ENCODE measurements at places on chromosomes 6 and 20. TPM values are rescaled to one million over a fixed set of nuclear protein-coding genes. Genes with fewer than 3 reads are reported as not detected.

DNA sequence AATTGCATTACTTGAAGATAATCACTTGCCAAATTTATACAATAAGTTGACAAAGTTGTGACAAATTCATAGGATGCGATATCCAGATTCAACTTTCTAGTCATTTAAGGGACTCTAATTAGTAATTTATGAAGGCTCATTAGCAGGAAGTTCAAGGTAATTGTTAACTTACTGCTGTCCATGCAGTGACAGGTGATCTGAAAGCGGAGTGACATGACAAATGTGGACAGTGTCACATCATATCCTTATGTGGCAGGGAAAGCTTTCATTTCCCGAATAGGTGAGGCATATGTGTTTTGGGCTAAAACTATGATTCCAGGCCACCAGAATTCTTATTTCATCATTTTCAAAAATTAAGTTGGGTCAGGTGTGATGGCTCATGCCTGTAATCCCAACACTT is 115.9 kb upstream of the BMP2 start:
- no peak overlapping the region for H3K27ac ChIP-seq
- no peaks in the 10 kb centered on the region for H3K36me3 ChIP-seq
- no peak overlapping the region for H3K4me3 ChIP-seq
- H3K4me1 ChIP-seq = no peaks in the 10 kb centered on the region

GRCh38 chr6:80959034-80959433 is 793.4 kb downstream of the TENT5A start:
- no peaks in the 10 kb centered on the region for H3K4me1 ChIP-seq
- DNase-seq = no peak

DNA sequence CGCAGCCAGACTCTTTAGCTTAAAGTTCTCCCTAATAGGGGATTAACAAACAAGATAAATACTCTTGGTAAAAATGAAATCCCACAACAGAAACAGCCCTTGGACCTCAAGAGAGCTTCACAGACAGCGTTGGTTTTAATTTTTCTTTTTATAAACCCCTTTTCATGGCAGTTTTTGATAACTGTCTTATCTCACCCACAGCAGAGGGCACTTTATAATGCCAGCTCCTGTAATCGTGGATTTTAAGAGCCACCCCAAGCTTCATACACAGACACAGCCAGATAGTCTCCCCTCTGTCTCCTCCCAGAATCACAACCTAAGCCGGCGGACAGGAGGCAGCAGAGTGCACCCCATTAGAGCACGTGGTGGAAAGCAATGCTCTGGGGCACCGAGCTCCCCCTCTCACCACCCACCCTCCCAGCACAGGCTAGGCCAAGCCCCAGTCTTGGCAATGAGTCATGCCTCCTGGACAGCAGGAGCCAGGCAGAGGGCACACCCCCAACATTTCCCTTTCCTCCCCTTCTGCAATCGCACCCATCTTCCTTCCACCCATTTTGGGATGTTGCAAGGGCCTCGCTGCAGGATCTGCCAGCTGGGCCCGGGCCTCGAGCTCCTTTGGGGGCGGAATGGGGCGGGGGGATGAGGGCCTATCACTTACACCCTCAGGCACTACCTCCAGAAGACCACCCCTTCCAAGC is 2.4 kb downstream of the JAG1 start:
- H3K4me1 ChIP-seq = peaks cover 66% of the 10 kb centered on the region
- H3K27me3 ChIP-seq = no peaks in the 10 kb centered on the region
- peak; percentile 44 for DNase-seq
- peaks cover 7% of the 10 kb centered on the region for H3K36me3 ChIP-seq

GRCh38 chr20:38728191-38728781 is 4.0 kb downstream of the SLC32A1 start:
- no peak overlapping the region for H3K4me3 ChIP-seq
- H3K27ac ChIP-seq = no peak overlapping the region
- no peak for DNase-seq
- peaks cover 47% of the 10 kb centered on the region for H3K4me1 ChIP-seq

DNA sequence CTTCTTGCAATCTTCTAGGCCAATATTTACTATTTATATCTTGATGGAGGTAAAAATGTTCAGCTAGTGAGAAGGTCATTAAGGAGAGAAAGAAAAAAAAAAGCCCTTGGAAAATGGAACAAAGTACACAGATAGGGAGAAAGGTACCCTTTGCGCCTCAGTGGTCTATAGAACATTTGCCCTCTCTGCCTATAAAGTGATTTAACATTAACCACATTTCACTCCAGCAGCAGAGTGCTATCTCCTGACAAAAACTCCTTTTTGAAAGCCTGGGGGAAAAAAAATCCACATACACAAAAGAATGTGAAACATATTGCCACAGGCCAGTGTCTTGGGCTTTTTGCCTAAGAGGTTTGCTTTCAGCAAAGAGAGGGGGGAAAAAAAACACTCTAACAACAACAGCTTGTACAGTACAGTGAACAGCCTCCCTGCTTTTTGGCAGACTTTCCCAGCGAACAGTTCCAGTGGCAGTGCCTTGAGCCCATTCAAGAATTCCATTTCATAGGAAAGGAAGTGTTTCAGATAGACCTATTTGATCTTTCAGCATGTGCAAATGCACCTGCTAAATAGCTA is 695 bp downstream of the ARHGAP18 start:
- H3K27ac ChIP-seq = peak overlapping the region; percentile 90
- H3K36me3 ChIP-seq = no peaks in the 10 kb centered on the region
- peak overlapping the region; percentile 94 for H3K4me3 ChIP-seq
- no peaks in the 10 kb centered on the region for H3K27me3 ChIP-seq
- H3K4me1 ChIP-seq = peaks cover 35% of the 10 kb centered on the region

DNA sequence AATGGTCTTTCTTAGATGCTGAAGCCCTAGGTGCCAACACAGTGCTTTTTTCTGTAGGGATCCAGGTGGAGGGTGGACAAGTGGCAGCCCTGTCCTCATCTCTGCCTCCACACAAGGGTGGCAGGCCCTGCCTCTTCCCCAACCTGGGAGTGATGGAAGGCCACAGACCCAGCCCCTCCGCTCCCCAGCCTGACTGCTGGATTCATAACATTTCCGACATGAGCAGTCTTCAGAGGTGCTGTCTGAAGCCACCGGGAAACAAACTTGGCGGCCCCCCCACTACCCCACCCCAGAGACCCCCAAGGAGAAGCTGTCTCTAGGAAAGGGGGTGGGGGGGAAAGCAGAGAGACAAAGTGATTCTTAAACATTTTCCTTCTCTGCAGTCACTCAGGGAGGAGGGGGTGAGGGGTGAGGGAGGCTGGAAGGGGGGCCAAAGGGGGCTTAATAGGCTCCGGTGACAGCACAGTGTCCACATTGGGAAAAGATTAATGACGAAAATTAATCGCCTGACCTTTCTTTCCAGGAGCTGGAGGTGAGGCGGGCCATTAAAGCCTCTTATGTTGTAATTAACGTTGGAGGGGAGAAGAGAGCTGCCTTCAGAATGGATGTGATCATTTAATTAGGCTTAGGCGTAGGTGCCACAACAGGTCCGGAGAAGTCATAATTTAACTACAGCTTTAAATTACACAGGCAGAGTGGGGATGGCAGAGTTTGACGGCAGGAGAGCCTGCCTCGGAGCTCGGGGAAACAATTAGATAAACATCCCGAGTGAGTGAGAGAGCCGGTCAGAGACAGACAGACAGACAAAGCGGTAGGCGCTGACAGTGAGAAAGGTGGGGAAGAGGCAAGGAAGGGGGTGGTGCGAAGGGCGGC is 76.8 kb upstream of the FOXP4 start:
- H3K27me3 ChIP-seq = peaks cover 83% of the 10 kb centered on the region
- no peak overlapping the region for H3K27ac ChIP-seq
- no peaks in the 10 kb centered on the region for H3K36me3 ChIP-seq
- peak overlapping the region; percentile 60 for H3K4me3 ChIP-seq
- peaks cover 29% of the 10 kb centered on the region for H3K4me1 ChIP-seq

- no peaks in the 10 kb centered on the region for H3K36me3 ChIP-seq
- H3K4me3 ChIP-seq = no peak overlapping the region
- peaks cover 3% of the 10 kb centered on the region for H3K27me3 ChIP-seq
- no peak overlapping the region for H3K27ac ChIP-seq
Measured at GRCh38 chr6:134675110-134676054, 274.5 kb downstream of the ALDH8A1 start.

- H3K27ac ChIP-seq = no peak overlapping the region
- DNase-seq = no peak
- H3K36me3 ChIP-seq = no peaks in the 10 kb centered on the region
- no peaks in the 10 kb centered on the region for H3K27me3 ChIP-seq
- H3K4me1 ChIP-seq = no peaks in the 10 kb centered on the region
Measured at GRCh38 chr6:47852727-47853126, 70.9 kb downstream of the OPN5 start.

GRCh38 chr6:2221726-2222274 is 23.6 kb downstream of the GMDS start:
- H3K27me3 ChIP-seq = no peaks in the 10 kb centered on the region
- no peak overlapping the region for H3K27ac ChIP-seq
- no peaks in the 10 kb centered on the region for H3K36me3 ChIP-seq
- no peak overlapping the region for H3K4me3 ChIP-seq
- DNase-seq = no peak
- no peaks in the 10 kb centered on the region for H3K4me1 ChIP-seq

DNA sequence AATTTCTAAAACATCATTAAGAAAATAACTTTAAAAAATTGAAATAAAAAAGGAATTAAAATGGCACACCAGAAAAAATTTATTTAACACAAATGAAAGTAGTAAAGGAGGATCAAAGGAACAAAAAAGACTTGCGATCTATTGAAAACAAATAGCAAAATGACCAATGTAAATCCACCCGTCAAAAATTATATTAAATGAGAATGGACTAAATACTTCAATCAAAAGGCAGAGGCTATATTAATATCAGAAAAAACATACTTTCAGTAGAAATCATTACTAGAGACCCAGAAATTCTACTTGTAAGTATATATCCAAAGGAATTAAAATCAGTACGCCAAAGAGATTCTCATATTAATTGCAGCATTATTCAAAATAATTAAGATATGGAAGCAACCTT is 293.1 kb upstream of the SOX4 start:
- DNase-seq = no peak
- no peak overlapping the region for H3K4me3 ChIP-seq
- peaks cover 21% of the 10 kb centered on the region for H3K4me1 ChIP-seq
- no peak overlapping the region for H3K27ac ChIP-seq

TPD52L2 gene
- 58.2 TPM for total RNA-seq

PPARD gene
- total RNA-seq = 26.3 TPM

LY6G6D gene
- not detected for total RNA-seq

SPATA25 gene
- 0.41 TPM for total RNA-seq

CTNNBL1 gene
- 94.9 TPM for total RNA-seq

UST gene
- total RNA-seq = 5.5 TPM

PTK6 gene
- not detected for total RNA-seq

NKX2-2 gene
- total RNA-seq = not detected
